ENCODE measurements at places on chromosomes 3 and 15. TPM values are rescaled to one million over a fixed set of nuclear protein-coding genes. Genes with fewer than 3 reads are reported as not detected.

- H3K4me1 ChIP-seq: no peaks in the 10 kb centered on the region
- peaks cover 53% of the 10 kb centered on the region for H3K27me3 ChIP-seq
- H3K4me3 ChIP-seq: no peak overlapping the region
Measured at GRCh38 chr3:127423856-127424765, 136.3 kb upstream of the PRR20G start.

GRCh38 chr3:186176373-186176990 is 67.6 kb upstream of the ETV5 start:
- no peaks in the 10 kb centered on the region for H3K27me3 ChIP-seq
- no peaks in the 10 kb centered on the region for H3K4me1 ChIP-seq
- no peak overlapping the region for H3K4me3 ChIP-seq
- no peak overlapping the region for H3K27ac ChIP-seq

CTXND1 gene
- 2.2 TPM for total RNA-seq

DNA sequence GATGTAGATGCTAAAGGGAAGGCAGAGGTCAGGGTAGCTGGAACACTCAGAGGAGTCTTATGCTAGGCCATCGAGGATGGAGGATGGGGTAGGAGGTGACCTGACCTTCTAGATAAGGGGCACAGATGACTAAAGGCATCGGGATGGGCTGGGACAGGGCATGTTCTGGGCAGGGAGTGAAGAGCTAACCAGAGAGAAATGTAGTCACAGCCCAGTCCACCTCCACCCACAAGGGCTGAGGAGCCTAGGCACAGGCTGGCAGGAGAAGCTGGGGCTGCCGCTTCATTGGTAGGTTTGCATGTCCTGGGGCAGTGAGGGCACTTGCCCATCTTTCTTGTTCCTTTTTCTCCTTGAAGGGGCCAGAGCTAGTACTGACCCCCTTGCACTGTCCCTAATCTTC is 12.6 kb downstream of the CLK3 start:
- no peak for DNase-seq
- no peaks in the 10 kb centered on the region for H3K27me3 ChIP-seq
- H3K27ac ChIP-seq: no peak overlapping the region

GRCh38 chr3:42214565-42215283 is 51.3 kb downstream of the CCK start:
- H3K27me3 ChIP-seq: no peaks in the 10 kb centered on the region
- peaks cover 4% of the 10 kb centered on the region for H3K4me1 ChIP-seq

MITF gene
- total RNA-seq: 18.1 TPM

DNA sequence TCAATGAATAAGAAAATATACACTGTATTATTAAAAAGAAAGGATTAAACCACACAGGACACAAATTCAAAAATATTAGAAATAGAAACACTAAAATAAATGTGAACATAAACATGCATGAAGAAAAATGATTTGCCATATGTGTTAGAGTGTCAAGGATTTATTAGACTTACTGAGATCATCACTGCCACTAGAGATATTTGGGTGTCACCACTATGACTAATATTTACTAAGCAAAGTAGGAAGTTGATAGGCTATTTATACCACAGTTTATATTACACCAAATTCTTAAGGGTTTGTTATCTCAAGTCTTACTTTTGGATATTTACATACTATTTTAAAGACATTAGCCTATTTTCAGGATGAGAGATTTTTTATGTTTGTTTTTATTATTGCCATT is 575.0 kb upstream of the SGO1 start:
- no peaks in the 10 kb centered on the region for H3K36me3 ChIP-seq
- H3K4me1 ChIP-seq: no peaks in the 10 kb centered on the region
- H3K4me3 ChIP-seq: no peak overlapping the region
- H3K27ac ChIP-seq: no peak overlapping the region
- H3K27me3 ChIP-seq: no peaks in the 10 kb centered on the region
- DNase-seq: no peak

FBXW12 gene
- total RNA-seq: not detected

GRCh38 chr3:30263925-30264313 is 342.5 kb upstream of the TGFBR2 start:
- no peak for DNase-seq
- H3K4me3 ChIP-seq: no peak overlapping the region
- H3K27me3 ChIP-seq: no peaks in the 10 kb centered on the region
- H3K36me3 ChIP-seq: no peaks in the 10 kb centered on the region
- H3K4me1 ChIP-seq: peaks cover 15% of the 10 kb centered on the region

Measured in lung (tissue), 17 donors.